ENCODE measurements at places on chromosomes 11 and 22.

DNA sequence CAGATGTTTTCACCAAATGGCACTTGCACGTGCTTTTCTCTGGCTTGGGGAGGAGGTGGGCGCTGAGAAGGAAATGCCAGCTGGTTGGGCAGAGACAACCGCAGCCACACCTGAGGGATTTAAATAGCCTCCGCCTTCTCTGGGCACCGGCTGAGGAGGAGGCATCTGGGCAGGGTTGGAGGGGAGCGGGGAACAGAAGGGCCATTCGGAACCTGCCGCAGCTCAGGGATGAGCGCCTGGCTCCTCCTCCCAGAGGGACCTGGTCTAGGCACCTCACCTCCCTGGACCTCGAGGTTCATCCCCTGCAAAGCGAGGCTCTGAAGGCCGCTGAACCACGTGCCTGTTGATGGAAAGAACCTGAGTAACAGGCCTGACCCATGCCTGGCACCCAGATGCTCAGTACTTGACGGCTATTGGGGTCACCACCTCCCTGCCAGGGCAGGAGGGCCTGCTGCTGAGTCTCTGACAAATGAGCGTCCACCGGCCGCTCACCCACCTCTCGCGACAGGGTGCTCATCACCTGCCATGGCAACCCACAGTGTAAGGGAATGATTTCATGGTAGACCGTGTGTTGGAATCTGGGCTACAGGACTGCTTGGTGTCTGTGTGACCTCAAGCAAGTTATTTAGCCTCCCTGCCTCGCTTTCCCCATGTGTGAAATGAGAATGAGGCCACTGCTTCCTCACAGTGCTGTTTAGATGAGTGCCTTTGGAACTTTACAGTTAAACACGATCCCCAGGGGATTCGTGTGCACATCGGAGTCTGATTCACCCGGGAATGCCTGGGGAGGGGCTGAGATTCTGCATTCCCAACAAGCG is 2.0 kb upstream of the KDELR3 start:
- no peak for DNase-seq

GRCh38 chr22:42721045-42721434 is 370 bp upstream of the A4GALT start:
- DNase-seq: no peak

GRCh38 chr11:82807646-82808045 is 74.0 kb upstream of the FAM181B start:
- no peak for DNase-seq

DNA sequence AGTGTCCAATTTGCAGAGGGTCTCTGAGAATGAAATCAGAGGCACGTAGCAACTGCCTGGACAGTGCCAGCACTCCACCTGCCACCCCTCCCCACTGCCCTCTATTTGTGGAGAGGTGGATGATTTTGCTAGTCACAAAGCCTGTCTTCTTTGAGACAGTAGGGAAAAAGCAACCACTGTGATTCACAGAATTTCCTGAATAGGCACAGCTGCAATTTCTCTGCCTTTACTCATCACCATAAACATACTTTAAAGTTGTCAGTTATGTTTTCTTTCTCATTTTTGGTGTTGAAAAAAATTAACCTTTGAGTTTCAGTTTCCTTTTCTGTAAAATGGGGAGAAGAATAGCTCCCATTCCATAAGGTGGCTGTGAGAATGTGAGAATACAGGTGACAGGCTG is 134.3 kb downstream of the TEAD1 start:
- DNase-seq: no peak

DNA sequence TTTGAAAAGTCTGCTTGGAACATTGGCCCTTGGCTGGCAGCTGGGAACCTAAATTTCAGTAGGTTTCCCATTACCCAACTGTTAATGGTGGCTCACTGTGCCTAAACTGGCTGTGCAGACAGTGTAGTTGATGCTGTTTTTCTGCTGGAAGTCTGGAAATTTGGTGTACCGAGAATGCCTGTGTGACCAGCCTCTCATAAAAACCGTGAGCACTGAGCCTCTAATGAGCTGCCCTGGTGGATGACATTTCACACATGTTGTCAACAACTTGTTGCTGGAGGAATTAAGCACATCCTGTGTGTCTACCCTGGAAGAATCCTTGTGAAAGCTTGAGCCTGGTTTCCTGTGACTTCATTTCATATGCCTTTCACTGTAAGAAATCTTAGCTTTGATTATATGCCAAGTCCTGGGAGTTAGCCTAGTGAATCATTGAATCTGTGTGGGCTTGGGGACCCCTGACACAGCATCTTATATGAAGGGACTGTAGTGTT is 131.1 kb downstream of the LDLRAD3 start:
- no peak for DNase-seq

DNA sequence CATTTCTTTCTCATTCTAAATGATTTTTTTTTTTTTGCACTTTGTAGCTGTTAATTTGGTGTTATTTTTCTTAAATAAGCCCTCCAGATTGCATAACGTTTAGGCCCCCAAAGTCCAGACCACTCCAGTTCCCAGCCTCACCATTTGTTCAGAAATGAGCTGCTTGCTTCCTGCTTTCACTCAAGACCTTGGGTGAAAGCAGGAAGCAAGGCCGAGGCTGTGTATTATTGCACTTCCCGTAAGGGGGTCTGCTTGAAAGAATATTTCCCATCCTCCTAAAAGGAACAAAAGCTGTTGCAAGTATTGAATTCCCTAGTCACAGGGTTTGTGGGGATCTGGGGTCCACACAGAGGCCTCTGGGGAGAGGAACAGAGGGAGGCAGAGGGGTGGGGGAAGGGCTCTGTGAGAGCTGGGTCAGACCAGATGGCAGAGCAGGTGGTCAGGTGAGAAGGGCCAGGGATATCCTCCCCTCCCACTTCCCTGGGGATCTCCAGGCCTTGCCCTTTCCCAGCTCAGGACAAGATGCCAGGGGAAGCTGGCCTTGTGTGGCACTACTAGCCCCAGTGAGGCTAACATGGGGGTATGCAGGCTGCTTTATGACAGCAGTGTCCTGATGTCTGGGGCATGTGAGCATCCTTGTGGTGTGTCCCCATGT is 51.6 kb upstream of the MYEOV start:
- peak; percentile 7 for DNase-seq

DNA sequence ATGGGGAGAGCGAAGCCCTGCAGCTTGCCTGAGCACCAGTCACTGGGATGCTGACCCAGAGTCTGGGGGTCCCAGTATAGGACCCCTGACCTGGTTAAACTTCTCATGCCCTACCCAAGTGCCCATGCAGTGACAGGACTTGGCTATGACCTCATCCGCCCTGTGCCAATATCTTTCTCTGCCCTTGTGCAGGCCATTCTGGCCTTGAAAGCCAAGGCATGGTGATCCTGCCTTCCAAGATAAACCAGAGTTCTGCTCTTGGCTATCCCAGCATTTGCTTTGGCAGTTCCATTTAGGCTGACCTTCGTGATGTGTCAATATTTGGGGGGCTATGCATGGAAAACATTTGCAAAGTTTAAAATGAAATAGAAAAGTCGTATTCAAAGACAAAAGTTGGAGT is 240.8 kb upstream of the MPPED2 start:
- no peak for DNase-seq

DNA sequence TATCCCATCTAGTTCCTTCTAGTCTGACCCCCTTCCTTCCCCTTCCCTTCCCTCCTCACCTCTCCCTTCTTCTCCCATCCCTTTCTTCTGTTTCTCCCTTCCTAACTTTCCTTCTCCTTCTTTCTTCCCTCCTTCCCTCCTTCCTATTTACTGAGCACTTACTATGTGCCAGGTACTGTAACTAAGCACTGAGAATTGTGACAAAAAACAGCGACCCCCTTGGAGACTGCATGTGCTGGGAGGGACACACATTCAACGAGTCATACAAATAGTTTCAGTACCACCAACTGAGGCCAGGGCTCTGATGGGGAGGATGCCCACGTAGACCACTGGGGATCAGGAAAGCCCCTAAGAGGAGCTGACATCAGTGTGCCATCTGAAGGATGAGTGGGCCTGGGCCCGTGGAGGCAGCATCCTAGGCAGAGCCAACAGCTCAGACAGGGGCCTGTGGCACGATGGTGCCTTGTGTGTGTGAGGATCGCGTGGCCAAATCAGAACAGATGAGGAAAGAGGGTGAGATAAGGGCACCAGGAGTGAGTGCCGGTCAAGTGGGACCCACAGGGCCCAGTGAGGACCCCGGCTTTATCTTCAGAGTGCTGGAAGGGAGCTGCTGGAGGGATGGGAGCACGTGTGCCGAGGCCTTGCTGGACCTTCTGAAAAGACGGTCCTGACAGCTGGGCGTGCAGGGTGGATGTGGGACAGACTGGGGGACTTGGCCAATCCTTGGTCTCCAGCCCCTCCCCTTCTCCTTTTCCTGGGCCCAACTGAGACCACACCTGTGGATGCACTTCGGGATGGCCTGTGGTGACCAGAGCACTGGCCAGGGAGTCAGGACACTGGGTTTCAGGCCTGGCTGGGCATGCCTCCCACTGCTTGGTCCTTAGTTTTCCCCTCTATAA is 38.4 kb upstream of the CRYBB3 start:
- DNase-seq: no peak

DNA sequence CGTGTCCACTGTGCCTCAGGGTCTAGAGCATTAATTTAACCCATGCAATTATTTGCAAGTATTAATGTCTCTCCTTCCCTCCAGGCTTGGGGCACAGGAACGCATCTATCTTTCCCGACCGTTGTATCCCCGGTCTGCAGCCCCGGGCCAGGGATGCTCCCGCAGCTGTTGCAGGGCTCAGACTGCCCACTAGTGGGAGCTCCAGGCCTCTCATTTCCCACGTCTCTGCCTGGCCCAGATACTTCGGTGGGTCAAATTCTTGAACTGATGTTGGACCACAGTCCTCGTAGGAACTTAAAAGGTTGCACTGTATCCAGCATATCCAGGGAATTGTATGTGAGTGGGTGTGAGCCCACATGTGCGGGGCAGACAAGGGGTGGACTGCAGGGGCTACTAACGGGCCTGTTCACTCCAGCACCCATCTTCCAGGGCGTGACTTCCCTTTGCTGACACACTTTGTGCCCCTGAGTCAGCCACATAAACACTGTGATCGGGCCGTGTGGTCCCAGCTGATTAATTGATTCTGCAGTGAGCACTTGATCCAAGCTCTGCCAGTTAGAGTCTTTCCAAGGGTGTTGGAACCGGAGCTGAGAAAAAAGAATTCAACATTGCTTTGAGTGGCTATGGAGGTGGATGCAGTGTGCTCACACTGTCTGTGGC is 451.3 kb downstream of the TBC1D22A start:
- peak; percentile 58 for DNase-seq

Measured in testis (tissue), 5 donors.